ENCODE measurements at places on chromosomes 6 and 20. TPM values are rescaled to one million over a fixed set of nuclear protein-coding genes. Genes with fewer than 3 reads are reported as not detected.

Gene WFDC12
- not detected for polyA plus RNA-seq

DNA sequence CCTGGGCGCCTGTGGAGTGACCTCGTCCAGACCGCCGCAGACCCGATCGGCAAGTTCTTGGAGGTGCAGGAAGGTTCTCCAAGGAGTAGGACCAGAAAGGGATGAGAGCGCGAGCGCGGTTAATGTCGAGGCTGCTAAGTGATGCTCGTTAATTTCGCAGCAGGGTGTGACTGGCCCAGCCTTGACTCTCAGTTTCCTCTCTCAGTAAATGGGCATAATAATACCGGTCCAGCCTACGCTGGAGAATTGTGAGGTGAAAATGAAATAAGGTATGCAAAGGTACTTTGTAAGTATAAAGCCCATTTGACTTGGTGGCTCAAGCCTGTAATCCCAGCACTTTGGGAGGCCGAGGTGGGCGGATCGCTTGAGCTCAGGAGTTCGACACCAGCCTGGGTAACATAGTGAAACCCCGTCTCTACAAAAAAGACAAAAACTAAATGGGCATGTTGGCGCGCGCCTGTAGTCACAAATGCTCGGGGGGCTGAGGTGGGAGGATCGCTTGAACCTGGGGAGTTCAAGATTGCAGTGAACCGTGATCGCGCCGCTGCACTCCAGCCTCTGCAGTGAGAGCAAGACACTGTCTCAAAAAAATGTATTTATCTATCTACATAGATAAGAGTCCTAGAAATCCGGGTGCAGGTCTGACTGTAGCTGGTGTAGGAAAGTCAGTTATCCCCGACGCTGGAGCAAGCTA is 634 bp upstream of the BTBD9 start:
- no peak for DNase-seq

Gene CTCFL
- 3.3 TPM for polyA plus RNA-seq

DNA sequence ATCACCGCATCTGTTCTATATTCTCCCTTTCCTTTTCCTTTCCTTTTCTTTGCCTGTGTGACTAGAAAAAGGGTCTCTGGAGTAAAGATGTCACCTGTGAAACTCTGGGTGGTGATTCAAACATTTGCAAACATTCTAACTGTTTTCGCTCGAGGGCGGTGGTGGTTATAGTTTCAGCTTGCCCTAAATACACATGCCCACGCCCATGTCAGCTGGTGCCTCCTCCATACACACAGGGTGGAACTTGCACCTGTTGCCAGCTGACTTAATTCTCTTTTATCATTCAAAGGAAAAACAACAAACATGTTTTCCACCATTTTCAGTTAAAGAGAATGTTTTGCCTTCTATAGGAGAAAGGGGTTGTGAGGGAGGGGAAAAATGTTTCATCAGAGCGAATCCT is 381.9 kb upstream of the ARID1B start:
- DNase-seq, result no peak

DNA sequence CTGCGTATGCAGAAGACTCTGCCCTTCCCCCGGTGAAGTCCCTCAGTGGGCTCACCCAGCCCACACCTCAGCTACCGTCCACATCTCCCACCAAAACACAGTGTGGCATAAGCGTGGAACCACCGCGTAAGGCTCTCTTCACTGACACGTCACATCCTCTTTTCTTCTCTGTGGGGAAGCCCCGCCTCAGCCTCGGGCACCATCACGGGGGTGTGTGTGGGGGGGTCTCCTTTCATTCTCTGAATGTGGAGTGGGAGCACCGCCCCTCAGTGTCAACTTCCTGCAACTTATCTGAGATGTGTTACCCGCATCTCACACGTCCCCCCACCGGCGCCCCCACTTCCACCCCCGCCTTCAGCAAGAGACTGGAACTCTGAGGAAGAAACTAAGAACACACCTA is 388.4 kb upstream of the JARID2 start:
- DNase-seq, result no peak

DNA sequence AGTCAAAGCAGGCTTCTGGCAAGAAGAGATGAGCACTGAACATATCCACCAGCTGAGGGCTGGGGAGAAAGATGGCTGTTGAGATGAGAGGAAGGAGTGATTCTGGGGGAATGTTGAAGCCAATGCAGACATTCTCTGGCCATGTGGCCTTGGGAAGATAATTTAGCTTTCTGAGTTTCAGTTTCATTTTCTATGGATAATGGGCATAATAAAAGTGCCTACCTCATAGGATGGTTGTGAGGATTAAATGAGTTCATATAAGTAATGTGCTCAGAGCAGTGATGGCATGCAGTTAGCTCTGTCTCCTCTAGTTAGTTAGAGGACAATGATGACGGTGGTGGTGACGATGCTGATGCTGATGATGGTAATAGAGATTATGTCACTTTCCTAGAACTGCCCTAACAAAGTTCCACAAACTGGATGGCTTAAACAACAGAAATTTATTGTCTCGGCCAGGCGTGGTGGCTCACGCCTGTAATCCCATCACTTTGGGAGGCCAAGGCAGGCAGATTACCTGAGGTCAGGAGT is 18.5 kb upstream of the KCNK5 start:
- DNase-seq, result no peak

GRCh38 chr20:14155361-14155760 is 160.0 kb downstream of the MACROD2 start:
- DNase-seq, result no peak

GRCh38 chr6:49462599-49462926 is 490 bp downstream of the MMUT start:
- no peak for DNase-seq

- DNase-seq, result no peak
Measured at GRCh38 chr20:53890443-53891305, 179.7 kb downstream of the BCAS1 start.

Gene EPB41L1
- 67.0 TPM for polyA plus RNA-seq

DNA sequence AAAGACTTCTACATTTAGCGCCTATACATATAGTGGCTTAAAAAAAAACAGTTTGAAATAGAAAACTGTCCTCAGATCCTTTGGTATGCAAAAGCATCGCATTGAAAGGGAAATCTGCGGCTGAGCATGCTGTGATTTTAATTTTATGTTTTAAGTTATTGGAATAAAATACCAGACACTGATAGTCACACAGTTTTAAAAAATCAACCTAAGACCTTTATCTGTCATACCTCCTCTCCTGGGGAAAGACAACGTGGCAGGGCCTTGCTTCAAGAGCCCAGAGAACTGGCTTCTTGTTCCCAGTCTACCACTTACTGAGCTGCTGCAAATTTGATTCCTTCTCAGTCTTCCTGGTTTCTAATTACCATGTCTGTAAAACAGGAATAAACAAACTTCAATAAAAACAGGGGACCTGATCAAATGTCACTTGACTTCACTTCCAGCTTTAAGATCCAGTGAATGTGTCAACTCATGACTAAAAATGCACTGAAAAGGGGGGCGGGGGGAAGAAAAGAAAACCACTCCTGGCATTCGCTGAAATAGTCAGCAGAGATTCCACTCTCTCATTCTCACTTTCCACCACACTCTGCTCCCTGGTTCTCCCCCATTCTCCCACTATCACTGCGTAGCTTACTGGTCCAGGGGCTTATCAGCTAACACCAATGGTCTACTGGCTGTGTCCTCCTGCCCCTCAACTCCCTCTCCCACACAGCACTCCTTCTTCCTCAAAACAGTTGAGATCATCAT is 494.7 kb upstream of the MARCKS start:
- no peak for DNase-seq

- DNase-seq, result no peak
Measured at GRCh38 chr20:3996399-3996798, 19.0 kb downstream of the RNF24 start.

- no peak for DNase-seq
Measured at GRCh38 chr20:22986601-22987000, 48.5 kb upstream of the SSTR4 start.

DNA sequence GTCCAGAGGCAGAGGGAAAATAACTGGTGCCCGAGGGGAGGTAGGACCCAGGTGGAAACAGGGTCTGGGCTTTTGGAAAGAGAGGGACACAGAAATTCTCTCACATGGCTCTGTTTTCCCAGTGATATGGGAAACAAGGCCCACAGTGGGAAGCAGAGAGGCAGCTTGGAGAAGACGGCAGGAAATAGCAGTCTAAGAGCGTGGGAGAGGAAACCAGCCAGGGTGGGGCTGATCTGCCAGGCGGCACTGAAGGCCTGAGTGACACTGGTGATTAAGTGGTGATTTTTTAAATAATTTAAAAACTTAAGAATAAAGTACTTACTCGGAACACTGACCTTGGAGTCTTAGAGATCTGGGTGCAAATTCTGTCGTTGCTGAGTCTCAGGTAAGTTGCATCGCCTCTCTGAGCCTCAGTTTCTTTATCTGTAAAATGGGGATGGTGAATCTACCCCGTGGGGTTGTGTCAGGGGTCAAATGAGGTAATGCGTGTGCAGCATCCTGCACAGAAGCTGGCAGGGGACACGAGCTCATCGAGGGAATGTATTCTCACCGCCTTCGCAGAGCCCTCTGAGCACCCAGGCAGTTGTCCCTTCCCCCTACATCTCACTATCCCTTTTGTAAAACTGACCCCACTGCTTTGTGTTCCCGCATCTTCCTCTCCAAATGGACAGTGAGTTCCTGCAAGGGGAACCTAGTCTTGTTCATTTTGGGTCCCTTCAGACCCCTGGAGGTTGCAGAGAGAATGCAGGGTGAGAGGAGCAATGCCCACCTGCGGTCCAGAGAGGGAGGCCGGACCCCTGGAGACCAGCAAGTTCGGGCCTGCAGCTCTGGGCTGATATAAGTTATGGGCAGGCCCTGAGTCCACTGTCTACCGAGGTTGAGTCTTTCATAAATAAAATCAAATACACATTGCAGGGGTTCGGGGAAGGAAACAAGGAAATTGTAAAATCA is 228.6 kb upstream of the PMEPA1 start:
- no peak for DNase-seq

Gene TREML1
- 0.96 TPM for polyA plus RNA-seq

Gene CGA
- 0.35 TPM for polyA plus RNA-seq

DNA sequence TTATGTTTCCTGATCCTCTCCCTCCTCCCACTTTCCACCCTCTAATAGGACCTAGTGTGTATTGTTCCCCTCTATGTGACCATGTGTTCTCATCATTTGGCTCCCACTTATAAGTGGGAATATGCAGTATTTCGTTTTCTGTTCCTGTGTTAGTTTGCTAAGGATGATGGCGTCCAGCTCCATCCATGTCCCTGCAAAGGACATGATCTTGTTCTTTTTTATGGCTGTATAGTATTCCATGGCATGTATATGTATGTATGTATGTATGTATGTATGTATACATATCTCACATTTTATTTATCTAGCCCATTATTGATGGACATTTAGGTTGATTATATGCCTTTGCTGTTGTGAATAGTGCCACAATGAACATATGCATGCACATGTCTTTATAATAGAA is 188.7 kb downstream of the RFPL4B start:
- no peak for DNase-seq

DNA sequence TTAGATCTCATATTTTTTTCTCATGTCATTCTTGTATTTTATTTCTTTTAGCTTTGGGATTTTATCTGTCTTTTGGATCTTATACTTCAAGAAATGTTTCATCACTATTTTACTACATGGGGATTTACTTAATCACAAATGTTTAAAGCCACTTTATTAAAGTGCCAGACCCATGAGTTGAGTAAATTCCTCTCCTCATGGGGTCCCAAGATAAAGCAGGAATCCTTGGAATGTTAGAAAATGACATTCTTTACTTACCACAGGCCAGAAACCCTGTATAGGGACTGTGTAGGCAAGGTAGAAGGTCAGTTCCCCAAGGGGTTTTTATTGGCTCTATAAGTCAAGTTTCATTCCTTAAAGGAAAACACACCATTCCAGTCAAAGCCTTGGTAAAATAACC is 28.4 kb upstream of the OR2J2 start:
- no peak for DNase-seq

Gene STMN3
- polyA plus RNA-seq, result 37.1 TPM

DNA sequence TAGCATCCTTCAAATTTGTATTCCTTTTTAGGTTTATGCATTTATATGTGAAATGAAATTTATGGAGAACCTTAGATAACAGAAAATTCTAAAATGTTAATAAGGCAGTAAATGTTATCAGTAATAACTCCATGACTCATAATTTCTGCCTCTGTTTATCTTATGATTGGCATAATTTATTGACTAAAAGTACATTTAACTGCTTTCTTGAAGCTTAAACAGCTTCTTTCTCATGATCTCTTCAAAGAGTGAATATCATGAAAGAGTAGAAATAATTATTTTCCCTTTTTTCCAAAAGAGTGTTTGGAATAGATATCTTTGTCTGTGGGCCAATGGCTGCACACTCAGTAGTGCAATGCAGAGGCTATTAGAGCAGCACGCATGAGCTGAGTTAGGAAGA is 91.3 kb downstream of the SHLD1 start:
- DNase-seq, result no peak

GRCh38 chr20:10857352-10858070 is 183.7 kb upstream of the JAG1 start:
- no peak for DNase-seq

- no peak for DNase-seq
Measured at GRCh38 chr6:94130478-94130877, 711.1 kb upstream of the EPHA7 start.

Gene MYL9
- 232 TPM for polyA plus RNA-seq

Gene ZNF133
- polyA plus RNA-seq, result 24.2 TPM

GRCh38 chr20:23445596-23446217 is 6.2 kb downstream of the CSTL1 start:
- no peak for DNase-seq

Gene GCNT2
- 17.0 TPM for polyA plus RNA-seq

DNA sequence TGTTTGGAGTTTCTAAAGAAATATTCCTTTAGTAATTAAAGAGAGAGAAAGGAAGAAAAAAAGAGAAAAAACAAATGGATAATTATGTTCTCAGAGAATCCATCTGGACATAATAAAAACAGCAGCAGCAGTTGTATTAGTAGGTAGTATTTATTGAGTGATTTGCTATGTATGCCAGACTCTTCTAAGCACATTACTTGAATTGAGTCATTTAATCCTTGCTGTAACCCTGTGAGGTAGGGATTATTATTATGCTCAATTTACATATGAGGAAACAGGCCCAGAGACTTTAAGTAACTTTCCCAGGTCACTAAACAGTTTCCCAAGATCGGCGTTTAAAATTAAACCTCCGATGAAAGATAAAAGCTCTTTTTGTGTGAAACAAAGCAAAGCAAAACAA is 238.8 kb downstream of the TSHZ2 start:
- no peak for DNase-seq

Gene CNR1
- polyA plus RNA-seq, result 0.89 TPM

DNA sequence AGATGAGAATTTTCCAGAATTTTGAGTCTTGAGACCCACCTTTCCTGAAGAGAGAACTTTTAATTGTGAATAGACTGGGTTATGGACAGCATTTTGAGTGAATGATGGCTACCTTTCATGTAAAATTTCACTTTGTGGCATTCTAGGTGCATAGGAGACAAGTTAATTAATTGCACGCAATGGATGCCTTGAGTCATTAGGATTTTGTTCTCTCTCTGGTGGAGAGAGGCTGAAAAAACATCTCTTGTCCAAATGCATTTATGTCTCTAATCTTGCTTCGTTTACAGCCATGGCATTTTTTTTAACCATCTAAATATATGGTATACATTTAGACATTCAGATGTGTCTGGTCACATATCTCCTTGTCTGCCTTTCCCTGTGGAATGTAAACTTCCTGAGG is 3.1 kb downstream of the RHAG start:
- DNase-seq, result no peak

- DNase-seq, result no peak
Measured at GRCh38 chr6:22062807-22063408, 233.9 kb downstream of the PRL start.

GRCh38 chr6:156316583-156317125 is 460.5 kb upstream of the ARID1B start:
- DNase-seq, result no peak

Gene LRRN4
- polyA plus RNA-seq, result 20.2 TPM

Gene TSHZ2
- polyA plus RNA-seq, result 11.0 TPM

Gene SLC22A7
- 1.2 TPM for polyA plus RNA-seq
